ENCODE measurements at places on chromosomes 13 and 19.
A peak's percentile ranks its signal among the peaks of the same experiment; 100 is the strongest.

DNA sequence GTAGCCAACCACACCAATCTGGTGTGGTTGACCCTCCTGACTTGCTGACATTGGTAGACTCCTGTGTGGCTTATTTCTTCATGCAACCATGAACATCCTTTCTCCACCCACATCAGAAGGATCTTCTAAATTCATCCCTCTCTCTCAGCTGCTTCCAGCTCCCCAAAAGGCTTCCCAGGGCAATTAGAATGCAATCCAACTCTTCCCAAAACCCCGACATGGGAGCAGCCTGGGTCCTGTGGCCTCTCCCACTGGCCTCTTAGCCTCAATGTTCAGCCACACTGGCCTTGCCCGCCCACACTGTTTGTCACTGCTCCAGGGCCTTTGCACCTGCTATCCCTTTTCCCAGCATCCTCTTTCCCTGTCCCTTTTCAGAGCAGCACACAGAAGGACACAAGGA is 199.8 kb upstream of the SGCG start:
- DNase-seq = no peak

GRCh38 chr19:2170219-2170618 is 6.5 kb downstream of the DOT1L start:
- no peak for DNase-seq

DNA sequence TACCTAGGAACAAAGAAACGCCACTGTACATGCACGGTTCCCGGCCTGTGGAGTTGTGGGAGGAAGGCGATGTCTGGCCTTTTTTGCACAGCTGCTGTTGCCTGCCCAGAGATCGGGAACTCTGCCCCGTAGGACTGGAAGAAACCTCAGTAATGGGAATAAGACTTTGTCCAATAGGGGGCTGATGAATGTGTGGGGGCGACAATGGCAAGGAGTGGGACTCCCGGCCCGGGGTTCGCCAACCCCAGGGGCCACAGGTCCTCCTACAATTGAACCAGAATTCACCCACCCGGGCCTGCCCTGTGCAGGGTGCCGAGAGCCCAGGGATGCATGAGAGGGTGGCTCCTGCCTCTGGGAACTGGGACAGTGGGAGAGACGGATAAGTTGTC is 2.0 kb upstream of the CEBPA start:
- no peak for DNase-seq

GRCh38 chr13:87792878-87793277 is 121.7 kb downstream of the SLITRK5 start:
- DNase-seq = no peak

- DNase-seq = peak; percentile 64
Observed at GRCh38 chr19:45973553-45974338, at the start of gene NOVA2. Gene NOVA2, minus strand, starts transcription at chr19:45973865. Its CDS starts 514 bp downstream, at chr19:45973351.

All from fibroblast of skin of scalp (primary cell).